ENCODE measurements at places on chromosomes 1 and 21.

- DNase-seq, result no peak
Observed at GRCh38 chr1:76620371-76620770, 246.9 kb upstream of the ST6GALNAC5 start.

DNA sequence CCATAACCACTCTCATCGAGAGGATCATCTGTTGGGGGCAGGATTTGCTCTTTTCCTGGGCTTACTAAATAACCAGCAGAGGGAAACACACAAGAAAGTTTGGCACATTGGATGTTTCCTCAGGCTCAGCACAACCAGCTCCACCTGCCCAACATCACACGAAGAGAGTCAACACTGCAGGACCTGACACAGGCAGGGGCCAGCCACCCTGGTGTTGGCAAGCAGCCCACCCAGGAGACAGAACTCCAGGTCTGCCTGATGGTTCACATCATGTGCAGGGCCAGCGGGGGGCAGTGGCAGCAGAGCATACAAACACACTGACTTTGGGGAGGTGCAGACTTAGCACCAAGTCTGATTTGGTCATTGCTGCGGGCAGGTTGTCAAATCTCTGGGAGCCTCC, 182.3 kb upstream of the GALNT2 start:
- DNase-seq, result no peak

DNA sequence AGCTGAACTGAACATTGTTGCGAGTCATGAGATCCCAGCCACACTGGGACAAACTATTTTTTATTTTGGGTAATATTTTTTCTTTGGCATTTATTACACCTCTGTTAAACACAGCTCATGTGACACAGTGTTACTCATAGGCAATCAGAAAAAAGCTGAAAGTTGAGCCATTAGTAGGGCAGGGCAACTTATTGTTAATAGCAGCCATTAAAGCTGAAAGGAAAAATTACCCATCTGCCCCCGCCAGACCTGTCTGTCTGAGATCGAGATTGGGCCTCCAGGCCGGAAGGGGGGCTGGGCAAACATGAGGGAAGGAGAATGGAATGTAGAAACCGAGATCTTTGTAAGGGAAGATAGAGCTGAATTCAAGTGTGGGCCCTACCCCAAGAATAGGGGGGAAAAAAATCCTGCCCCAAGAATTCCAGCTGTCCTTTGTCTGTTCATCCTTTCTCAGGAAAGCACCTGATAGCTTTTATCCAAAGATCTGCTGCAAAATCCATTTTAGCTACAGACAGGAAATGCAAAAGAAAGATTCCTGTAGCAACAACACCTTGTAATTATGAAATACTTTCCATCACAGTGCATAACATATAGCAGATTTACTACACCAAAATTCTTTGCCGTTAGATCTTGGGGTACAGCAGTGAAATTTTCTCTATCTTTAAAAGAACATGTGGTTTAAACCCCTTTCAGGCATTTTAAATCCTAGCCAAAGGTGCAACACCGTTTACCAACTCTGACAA, 212.8 kb downstream of the PBX1 start:
- no peak for DNase-seq

GRCh38 chr1:156422602-156423091, 53.6 kb downstream of the RHBG start:
- no peak for DNase-seq

DNA sequence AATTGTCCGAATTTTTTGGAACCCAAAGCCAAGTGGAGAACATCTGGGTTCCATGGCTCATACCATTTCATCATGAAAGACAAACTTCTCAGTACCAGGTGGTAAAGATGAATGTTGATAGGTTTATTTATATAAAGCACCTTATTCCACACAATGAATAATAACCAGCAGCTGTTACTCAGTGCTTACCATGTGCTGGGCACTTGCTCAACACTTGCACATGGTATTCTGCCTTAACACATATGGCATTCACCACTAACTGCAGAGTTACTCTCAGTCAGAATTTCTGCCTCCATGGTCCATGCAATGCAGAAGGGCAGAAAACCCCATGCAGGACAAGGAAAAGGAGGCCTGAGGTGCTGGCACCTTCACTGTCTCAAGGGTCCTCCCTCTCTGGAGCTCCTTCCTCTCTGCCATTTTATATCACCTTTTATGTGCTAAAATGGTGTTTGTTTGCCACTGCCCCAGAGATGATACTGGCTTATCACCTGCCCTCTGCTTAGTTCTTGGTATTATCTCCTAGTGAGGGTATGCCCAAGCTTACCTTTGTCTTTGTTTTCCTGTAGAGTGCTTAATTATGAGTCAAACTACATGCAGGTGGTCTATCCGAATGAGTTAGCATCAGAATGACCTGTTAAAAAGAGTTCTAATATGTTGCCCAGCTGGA, 76.7 kb upstream of the ZNF326 start:
- DNase-seq, result no peak

- no peak for DNase-seq
Observed at GRCh38 chr1:227490478-227490877, 72.9 kb upstream of the ZNF678 start.

- DNase-seq, result no peak
Observed at GRCh38 chr1:59509341-59509875, 212.5 kb downstream of the FGGY start.

DNA sequence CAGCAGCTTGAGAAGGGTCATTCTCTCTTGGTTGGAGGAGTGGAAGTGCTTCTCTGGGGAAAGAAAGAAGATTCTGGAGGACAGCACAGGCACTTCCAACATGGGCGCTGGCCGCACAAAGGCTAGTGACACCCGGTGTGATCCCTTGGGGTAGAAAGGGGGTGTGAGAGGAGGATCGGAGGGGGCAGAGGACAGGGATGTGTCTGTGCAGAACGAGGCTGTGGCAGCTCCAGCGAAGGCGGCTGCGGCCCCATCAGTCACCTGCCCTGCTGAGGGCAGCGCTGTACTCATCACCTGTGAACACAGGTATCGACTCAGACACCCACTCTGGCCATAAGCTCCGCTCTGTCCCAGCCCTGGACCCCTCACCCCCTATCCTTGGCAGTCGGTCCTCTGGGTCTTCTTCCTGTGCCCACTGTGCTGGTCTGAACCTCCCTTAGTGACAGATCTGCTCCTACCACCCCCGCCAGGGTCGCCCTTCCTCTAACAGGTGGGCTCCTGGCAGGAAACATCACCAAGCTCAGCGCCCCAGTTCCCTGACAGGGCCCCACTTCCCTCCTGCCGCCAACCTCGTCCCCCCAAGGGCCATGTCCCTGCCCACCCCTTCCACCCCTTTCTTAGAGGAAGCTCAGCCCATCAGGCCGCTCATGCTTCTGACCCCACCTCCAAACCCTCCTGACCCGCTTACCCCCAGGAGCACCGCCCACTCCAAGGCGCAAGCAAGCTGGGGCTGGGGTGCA, 20.1 kb downstream of the TP73 start:
- no peak for DNase-seq

DNA sequence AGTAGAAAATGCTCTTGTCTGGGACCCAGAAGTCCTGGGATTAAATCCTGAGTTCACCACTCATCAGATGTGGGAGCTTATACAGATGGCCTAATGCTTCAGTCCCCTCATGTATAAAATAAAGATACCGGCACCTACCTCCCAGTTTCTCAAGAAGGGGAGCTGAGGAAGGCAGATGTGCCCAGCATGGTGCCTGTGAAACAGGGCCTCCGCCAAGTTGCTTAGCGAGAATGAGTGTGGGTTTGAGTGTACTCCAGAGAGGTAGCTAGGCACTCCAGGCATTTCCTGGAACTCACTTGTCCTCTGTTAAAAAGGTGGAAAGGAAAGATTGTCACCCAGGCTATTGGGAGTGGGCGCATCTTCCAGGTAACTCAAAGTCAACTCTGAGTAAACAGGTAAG, 37.8 kb downstream of the IER5 start:
- no peak for DNase-seq

DNA sequence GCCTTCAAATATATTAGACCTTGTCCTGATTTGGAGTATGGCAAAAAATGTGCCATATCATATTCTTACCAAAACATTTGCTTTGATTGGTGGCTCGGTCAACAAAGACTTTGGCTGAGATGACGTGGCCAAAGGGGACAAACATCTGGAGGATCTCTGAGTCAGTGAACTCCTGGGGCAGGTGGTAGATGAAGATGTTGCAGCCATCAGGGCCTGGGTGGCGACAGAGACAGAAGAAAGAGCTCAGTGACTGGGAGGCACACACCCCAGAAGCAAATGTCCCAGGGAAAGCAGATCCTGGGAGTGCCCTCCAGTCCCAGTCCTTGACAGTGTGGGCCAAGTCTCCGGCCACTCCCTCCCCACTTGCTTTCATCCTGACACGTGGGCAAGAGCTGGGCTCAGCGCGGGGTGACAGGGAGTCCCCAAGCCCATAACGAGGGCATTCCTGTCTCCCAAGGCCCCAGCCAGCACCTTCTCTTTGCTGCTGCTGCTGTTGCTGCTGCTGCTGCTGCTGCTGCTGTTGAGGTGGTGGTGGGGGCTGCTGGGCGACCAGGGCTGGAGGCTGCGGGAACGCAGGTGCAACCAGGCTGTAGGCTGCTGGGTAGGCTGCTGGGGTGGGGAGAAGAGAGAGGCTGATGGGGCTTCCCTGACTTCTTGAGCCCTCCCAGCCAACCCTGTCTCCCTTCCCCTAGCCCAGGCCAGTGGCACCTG, 10.7 kb downstream of the CELF3 start:
- DNase-seq, result no peak

- no peak for DNase-seq
Observed at GRCh38 chr21:37871121-37871862, 45.0 kb downstream of the KCNJ6 start.

- DNase-seq, result no peak
Observed at GRCh38 chr1:33790577-33790976, 73.3 kb upstream of the HMGB4 start.

DNA sequence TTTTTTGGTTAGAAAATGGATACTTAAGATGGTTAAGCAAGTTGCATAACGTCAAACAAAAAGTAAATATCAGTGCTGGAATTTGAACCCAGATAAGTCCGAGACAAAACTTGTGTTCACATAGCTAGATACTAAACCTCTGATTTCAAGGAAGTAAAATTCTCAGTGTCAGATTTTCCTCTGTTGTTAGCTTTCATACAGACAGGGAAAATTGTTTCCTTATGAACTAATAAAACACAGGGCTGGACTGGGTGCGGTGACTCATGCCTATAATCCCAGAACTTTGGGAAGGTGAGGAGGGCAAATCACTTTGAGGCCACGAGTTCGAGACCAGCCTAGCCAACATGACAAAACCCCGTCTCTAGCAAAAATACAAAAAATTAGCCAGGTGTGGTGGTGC, 51.3 kb downstream of the PCNX2 start:
- DNase-seq, result no peak

DNA sequence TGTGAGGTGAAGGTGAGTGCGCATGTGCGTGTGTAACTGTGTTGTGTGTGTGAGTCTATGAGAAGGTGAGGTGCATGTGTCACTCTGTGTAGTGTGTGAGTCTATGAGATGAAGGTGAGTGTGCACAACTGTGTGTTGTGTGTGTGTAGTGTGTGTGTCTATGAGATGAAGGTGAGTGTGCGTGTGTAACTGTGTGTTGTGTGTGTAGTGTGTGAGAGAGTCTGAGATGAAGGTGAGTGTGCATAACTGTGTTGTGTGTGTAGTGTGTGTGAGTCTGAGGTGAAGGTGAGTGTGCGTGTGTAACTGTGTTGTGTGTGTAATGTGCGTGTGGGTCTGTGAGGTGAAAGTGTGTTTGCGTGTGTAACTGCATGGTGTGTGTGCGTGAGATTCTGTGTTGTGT, 154.0 kb downstream of the FOXD2 start:
- no peak for DNase-seq

- no peak for DNase-seq
Observed at GRCh38 chr1:20678599-20678998, 17.4 kb upstream of the DDOST start.

DNA sequence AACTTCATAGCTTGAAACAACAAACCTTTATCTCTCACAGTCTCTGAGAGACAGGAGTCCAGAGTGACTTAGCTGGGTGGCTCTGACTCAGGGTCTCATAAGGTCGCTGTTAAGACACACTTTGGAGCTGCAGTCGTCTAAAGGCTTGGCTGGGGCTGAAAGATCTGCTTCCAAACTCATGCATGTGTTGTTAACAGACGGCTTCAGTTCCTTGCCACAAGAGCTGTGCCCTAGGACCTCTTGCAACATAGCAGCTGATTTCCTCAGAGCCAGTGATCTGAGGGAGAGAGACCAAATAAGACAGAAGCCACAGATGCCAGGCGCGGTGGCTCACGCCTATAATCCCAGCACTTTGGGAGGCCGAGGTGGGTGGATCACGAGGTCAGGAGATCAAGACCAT, 176.8 kb downstream of the DISC1 start:
- no peak for DNase-seq

GRCh38 chr21:27779606-27780005, 812.7 kb upstream of the ADAMTS5 start:
- DNase-seq, result no peak

DNA sequence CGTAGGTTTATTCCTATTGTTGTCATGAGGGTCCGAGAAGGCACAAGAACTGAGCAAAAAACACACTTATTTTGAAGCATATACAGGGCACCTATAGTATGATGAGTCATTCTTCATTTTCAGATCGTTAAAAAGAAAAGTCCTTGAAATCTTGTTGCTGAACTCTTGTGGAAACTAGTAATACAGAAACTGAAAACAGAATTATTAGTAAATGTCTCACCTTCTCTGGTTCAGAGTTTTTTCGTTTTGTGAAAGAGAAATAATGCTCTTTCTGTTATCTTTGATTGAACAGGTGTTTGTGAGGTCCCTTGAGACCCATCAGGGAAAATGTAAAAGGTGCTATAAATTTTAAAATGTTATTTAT, 102.0 kb upstream of the COA6 start:
- DNase-seq, result no peak

- no peak for DNase-seq
Observed at GRCh38 chr1:224203243-224204016, 20.4 kb downstream of the DEGS1 start.

DNA sequence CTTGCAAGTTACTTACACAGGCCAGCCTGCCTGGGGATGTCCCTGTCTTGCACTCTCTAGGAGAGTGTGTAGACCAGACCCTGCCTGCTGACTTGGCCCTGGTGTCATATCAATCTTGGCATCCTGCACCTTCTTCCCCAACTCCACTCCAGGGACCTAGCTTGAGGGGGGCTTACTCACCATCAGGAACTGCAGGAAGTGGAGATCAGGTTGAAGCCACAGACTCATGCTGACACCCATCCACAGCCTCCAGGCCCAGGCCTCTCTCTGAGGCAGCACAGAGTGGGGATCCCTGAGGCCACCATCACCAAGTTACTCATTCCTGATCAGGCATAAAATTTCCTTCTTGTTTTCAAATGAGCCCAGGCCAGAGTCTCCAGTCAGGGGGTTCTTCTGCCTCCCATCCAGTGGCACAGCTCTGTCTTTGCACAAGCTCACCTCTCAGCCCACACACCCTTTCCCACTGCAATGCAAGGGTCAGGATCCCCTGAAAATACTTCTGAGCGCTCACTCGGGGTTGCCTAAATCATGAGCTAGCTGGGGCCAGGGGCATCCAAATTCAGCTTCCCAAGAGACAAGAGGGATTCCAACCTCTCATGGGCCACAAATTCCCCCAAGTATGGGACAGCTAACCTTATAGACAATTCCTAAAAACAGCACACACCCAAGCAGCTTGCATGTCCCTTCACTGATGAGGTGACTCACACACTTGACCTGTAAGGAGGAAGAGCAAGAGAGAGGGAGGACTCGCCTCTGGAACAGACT, 33.5 kb downstream of the CSMD2 start:
- DNase-seq, result no peak

- DNase-seq, result no peak
Observed at GRCh38 chr1:35222322-35223083, 29.6 kb upstream of the SFPQ start.
